ENCODE measurements at places on chromosomes 13 and 19. TPM values are rescaled to one million over a fixed set of nuclear protein-coding genes. Genes with fewer than 3 reads are reported as not detected.
A peak's percentile ranks its signal among the peaks of the same experiment; 100 is the strongest.

HOOK2 gene
- total RNA-seq: 67.4 TPM

GRCh38 chr13:47036294-47037008 is 139.6 kb upstream of the HTR2A start:
- H3K27ac ChIP-seq: no peak overlapping the region
- H3K27me3 ChIP-seq: no peaks in the 10 kb centered on the region
- no peak overlapping the region for H3K4me3 ChIP-seq

- no peak for DNase-seq
- H3K4me1 ChIP-seq: no peaks in the 10 kb centered on the region
- no peaks in the 10 kb centered on the region for H3K36me3 ChIP-seq
Measured at GRCh38 chr13:66071608-66072007, 1158.5 kb downstream of the PCDH9 start.

EPS8L1 gene
- 19.5 TPM for total RNA-seq

CERS1 gene
- total RNA-seq: 1.7 TPM

GRCh38 chr19:49637821-49638738 is 1.9 kb downstream of the RRAS start:
- peaks cover 5% of the 10 kb centered on the region for H3K4me1 ChIP-seq
- DNase-seq: peak; percentile 44

DNA sequence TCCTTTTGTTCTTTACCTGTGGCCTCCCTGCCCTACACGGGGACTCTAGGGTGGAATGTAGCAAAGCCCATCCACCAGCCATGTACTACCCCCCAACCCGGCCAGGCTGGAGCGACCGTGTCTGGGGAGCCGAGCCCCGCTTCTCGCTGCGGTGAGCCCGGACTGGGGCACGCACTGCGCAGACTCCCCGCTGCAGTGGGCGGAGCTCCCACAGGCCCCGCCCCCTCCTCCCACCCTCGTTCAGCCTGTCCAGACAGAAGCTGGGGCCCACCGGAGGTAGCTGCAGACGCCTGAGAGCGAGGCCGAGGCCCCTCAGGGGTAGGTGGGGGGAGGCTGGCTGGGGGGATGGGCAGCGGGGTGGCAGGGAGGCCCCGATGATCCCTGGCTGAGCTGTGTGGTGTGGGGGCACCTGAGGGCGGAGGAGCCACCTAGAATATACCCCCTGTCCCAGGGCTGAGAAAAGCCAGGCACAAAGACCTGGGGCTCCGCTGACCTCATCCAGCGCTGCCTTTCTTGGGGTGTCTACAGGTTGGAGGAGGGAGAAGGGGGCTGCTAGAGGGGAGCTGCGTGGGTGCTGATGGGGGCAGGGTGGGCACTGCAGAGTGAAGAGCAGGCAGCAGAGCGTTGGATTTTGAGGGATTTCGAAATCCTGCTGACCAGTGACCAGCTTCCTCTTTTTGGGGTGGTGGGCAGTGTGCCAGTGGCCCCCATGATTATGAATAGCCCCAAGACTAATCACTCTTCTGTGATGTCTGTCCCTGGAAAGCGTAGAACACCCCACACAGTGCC is 17.3 kb downstream of the PLD3 start:
- H3K4me3 ChIP-seq: peak overlapping the region; percentile 11
- H3K27me3 ChIP-seq: no peaks in the 10 kb centered on the region
- peaks cover 22% of the 10 kb centered on the region for H3K36me3 ChIP-seq
- peak; percentile 88 for DNase-seq
- peaks cover 4% of the 10 kb centered on the region for H3K4me1 ChIP-seq

GRCh38 chr13:20161275-20161950 is 561 bp upstream of the GJA3 start:
- H3K27ac ChIP-seq: peak overlapping the region; percentile 88
- DNase-seq: peak; percentile 31
- H3K27me3 ChIP-seq: peaks cover 53% of the 10 kb centered on the region
- no peaks in the 10 kb centered on the region for H3K36me3 ChIP-seq
- no peak overlapping the region for H3K4me3 ChIP-seq
- H3K4me1 ChIP-seq: peaks cover 10% of the 10 kb centered on the region

CD209 gene
- total RNA-seq: 3.3 TPM

DNA sequence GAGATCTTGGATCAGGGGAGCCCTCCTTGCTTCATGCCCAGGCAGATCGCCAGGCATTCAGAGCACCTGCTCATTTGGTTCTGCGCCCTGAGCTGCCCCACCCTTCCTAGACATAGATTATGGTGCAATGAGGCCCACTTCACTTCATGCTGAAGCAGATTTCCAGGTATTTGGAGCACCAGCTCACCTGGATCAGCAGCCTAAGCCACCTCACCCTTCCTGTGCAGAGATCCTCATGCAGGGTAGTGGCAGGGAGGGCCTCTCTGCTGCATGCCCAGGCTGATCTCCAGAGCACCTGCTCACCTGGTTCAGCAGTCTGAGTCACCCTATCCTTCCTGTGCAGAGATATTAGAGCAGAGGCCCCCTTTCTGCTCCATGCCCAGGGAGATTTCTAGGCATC is 1966.1 kb downstream of the PCDH9 start:
- no peak overlapping the region for H3K27ac ChIP-seq
- DNase-seq: no peak
- no peaks in the 10 kb centered on the region for H3K36me3 ChIP-seq
- H3K4me3 ChIP-seq: no peak overlapping the region
- no peaks in the 10 kb centered on the region for H3K27me3 ChIP-seq

DNA sequence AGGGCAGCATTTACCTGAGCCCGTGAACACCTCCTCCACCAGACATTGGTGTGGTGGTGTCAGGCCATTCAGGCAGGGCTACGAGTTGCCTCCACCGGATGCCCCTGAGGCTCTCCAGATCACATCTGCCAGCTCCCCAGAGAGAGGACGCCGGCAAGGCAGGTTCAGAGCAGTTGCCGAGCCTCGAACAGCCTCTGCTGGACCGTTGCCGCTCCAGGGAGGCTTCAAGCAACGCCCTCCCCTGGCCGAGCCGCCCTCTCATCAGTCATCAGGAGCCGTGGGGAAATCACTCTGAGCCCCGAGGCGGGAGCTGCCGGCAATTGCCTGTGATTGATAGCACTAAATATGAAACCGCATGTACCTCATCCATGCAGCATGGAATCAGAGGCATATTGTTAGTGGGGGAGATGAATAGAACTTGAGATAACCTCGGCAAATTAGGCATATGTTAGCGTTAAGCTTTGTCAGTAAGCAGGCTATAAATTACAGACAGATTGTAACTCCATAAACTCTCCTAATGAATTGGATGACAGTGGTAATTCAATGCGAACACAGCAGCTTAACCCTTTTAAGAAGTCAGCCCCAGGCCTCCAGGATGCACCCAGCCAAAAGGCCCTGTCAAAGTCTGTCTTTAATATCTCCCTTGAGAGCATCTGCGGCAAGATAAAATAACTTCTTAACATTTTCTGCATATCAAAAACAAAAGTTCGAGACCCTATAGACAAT is 29.8 kb upstream of the SPACA7 start:
- no peaks in the 10 kb centered on the region for H3K36me3 ChIP-seq
- peaks cover 4% of the 10 kb centered on the region for H3K4me1 ChIP-seq
- DNase-seq: no peak
- H3K27me3 ChIP-seq: peaks cover 56% of the 10 kb centered on the region
- no peak overlapping the region for H3K4me3 ChIP-seq
- no peak overlapping the region for H3K27ac ChIP-seq

KIR2DL3 gene
- 0.15 TPM for total RNA-seq

Data from lung (tissue), 17 donors.